T follicular helper cell (primary cell): ENCODE measurements at places on chromosomes 13 and 19.

DNA sequence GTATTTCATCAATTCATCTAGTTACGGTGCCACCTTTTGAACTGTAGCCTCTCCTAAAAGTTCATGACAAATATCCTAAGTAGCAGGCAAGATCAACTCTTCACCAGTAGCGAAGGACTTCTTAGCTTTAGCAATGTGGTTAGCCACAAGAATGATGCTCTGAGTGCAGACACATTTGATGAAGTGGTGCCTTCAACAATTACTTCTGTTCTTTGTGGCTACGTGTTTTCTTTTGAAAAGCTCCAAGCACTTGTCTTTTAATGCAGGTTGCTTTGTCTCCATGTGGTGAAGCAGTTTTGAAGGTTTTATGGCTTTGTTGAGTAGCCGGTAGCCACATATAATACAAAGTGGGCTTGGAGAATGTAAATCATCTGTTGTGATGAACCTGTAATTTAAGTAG, 194.7 kb downstream of the B3GLCT start:
- DNase-seq: no peak

GRCh38 chr19:49398001-49398615, 10.1 kb downstream of the KASH5 start:
- DNase-seq: no peak

DNA sequence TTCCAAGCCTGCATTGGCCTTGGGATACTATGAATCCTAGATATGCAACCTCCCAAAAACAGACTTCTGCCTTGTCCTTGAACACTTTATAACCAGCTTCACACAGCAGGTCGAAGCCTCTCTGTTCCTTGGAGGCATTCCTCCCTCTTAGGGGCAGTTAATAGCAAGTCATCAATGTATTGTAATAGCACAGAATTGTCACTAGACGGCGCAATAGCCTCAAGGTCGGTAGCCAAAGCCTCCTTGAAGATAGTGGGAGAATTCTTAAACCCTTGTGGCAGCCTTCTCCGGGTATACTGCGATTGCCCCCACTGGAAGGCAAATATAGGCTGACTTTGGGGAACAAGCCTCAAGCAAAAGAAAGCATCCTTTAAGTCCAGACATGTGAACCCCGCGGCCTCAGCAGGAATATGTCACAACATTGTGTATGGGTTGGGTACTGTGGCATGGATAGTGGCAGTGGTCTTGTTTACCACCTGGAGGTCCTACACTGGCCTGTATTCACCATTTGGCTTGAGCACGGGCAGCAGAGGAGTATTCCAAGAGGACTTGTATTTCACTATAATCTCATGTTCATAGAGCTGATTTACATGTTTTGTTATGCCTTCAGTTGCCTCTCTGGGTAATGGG, 61.1 kb downstream of the ZNF431 start:
- peak; percentile 7 for DNase-seq

GRCh38 chr19:16626796-16627192, 1.2 kb downstream of the MED26 start:
- no peak for DNase-seq

DNA sequence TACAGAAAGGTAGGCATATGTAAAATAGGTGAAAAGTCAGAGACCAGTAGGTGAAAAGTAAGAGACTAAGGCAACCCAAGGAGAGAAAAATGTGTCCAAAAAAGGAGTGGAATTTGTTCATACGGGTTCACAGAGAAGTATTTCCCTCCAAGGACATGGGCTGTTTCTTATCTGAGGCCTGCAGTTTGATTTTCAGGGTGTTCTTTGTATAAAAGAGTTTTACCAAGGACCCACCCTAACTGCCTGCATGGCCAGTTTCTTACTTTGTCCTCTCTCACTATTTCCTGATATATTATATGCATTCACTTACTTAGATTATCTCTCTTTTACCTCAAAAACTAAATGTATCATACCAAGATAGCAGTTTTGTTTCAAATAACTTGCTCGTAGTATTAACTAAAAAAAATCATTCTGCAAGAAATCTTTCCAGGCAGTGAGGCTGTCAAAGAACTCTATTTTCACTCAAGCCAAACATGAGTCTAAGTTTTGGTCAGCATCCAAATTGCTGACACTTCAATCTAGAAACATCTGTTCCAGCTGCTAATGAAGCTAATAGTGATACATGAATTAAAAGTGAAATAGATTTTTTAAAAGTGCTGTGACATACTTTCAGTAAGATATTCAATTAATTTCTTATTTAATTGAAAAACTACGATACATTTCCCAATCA, 141.4 kb upstream of the SGCG start:
- DNase-seq: no peak

DNA sequence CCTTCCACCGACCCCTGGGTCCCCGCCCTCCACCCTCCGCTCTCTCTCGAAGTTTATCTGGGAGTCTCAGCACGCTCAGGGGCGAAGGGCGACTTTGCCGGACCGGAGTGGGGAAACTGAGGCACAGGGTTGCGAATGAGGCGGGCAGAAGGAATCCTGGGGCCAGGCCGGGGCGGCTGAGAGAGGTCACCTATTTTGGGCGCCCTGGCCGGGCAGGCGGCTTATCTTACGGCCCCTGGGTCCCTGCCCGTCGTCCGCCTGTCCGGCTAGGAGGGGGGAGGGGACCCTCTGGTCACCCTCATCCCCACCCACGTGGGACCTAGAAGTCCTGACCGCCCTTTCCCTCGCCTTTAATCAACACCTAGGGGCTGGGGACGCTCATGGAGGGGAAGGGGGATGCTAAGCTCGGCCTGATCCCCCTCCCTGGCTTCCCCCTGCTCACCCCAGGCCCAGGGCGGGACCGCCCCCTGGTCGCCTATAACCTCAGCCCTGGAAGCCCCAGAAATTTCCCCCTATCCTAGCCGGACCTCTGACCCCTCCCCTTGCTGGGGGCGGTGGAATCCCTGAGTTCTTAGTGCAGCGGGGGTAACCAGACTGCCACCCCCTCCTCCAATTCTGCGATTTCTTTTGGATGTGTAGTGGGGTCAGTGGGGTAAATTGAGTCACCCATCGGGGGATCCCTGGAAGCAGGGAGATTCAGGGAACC, 556 bp downstream of the TRIP10 start:
- no peak for DNase-seq

DNA sequence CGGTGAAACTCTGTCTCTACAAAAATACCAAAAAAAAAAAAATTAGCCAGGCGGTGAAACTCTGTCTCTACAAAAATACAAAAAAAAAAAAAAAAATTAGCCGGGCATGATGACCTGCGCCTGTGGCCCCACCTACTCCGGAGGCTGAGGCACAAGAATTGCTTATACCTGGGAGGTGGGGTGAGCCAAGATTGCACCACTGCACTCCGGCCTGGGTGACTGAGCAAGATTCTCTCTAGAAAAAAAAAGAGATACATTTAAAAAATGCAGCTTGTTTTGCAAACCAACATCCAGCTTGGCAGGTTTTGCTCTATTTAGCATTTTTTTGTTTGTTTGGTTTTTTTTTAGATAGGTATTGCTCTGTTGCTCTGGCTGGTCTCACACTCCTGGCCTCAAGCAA, 6.7 kb upstream of the PGPEP1 start:
- no peak for DNase-seq

DNA sequence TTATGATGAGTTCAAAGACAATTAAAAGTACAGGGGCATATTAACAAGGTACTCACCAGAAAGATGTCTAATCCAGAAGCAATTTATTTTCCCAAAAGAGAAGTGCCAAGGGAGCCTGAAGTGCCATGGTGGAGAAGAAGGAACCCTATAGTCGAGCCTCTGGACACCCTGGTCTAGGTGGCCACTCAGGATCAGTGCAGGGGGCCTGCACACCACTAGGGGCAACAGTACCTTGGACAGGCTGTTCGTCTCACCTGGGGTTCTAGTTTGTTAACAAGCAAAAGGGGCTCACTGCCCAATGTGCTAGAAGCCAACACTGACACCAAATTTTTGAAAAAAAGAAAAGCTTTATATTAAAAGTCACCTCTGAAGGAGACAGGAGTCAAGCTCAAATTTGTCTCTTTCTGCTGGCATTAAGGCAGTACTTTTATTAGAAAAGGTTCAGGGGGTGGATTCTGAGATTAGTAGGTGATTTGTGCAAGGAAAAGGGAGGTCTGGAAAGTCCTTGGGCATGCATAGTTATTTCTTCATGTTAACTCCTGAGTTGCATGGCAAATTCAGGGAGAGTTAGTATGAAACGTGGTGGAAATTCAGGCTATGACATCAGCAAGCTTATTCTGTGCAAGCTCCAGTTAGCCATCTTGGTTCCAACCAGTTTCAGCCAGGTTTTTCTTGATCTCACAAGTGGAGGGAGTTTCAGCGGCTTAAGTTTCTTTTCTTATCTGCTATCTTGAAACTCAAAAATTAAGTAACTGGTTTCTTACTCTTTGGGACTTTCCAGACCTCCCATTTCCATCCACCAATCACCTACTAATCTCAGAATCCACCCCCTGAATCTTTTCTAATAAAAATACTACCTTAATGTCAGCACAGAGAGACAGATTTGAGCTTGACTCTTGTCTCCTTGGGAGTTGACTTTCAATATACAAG, 884 bp upstream of the CBY2 start:
- DNase-seq: no peak

DNA sequence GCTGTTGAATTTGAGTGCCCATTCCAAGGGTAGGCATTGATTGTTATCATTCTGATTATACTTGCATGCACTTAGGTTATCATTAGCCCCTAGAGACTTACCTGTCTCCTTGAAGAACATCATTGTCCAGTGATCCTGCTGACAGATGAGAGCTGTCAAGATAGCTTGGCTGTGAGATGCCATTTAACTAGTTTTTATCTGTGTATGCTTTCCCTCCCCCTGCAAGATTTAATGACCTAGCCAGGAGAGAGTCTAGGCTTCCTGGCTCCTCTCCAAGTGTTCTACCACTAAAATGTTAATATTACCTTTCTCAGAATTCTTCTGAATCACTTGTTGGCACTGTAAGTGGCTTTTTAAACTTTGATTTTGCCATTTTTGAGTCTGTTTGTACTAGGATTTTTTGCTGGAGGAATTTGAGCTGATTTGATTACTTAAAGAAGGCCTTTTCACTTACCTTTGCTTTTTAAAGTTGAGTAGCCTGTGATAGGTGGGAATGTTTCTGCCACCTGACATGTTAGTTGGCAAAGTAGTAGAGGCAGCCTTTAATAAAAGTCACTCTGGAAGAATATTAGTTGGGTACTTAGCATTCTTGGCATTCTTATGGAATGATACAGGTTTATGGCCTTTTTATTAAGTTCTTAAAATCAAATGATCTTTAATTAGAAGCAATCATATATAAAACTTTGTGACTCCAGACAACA, 41.1 kb downstream of the ARHGAP35 start:
- no peak for DNase-seq

GRCh38 chr19:19758164-19758563, 25.3 kb upstream of the ZNF14 start:
- no peak for DNase-seq

- no peak for DNase-seq
These were observed 1.0 kb downstream of the KDM4B start for GRCh38 chr19:4969772-4970531.

DNA sequence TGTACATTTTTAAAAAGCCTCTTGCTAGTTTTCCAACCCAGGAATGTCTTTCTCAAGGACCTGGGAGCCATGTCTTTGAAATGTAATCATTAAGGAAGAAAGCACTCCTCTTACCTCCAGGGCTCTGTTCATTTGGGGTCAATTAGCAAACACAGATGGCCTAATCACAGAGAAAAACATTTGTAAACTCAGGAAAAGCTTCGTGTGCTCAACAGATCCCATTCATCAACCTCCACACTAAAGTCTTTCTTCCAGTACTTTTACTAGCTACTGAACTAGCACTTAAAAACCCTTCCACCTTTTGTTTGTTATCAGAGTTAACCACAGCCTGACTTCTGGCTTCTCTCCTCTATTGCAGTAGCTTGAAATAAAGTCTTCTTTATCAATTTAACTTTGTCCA, 441.4 kb downstream of the PCDH20 start:
- no peak for DNase-seq

DNA sequence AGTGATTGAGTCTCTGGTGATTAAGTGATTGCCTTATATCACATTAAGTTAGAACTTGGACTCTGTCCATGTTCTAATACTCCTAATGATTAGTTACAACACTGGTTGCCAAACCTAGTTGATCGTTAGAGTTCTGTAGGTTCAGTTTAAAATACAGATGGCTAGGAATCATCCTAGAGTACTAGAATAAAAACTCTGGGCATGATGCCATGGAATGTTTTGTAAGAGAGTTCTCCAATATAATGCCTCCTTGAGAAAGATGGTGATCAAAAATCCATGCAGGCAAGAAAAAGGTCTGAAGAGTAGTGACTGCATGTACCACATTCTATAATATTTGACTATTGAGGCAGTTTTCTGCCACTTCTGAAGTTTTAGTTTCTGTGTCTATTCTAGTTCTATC, 176.3 kb downstream of the GPC5 start:
- no peak for DNase-seq

DNA sequence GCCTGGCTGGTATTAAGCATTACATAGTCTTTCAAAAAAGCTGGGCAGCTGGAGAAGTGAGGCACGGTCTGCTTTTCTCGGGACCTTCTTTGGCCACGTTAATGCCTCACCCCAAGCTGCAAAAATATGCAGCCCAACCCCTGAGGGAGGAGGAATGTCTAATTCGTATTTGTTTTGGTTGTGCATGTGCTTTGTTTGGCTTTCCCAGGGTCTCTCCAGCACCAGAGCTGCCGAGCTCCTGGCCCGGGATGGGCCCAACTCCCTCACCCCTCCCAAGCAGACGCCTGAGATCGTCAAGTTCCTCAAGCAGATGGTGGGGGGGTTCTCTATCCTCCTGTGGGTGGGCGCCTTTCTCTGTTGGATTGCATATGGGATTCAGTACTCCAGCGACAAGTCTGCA, 7.9 kb downstream of the ATP12A start:
- DNase-seq: no peak

- no peak for DNase-seq
These were observed 133.1 kb upstream of the RFC3 start for GRCh38 chr13:33684874-33685273.

GRCh38 chr13:101452519-101453485, at the start of gene ITGBL1:
TSS of gene ITGBL1 (plus strand) at chr13:101452675. CDS start at chr13:101452834, 159 bp downstream.
- DNase-seq: no peak

DNA sequence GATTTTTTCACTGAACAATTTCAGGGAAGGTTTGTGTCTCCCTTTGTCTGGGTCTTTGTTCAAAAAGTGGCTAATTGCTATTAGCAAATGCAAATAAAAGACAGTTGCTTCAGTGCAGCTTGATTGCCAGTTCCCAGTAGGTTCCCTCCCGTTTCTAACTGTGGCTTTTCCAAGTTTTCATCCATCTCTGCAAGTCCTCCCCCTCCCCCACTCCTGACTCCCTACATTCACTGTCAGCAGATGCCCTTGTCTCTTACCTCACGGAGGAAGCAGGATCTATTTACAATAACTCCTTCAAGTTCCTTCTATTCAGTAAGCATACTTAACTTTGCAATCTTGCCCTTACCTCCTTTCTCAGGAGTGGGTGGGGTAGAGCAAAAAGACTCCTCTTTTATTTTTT, 55.4 kb upstream of the SCEL start:
- no peak for DNase-seq

- no peak for DNase-seq
These were observed 135.7 kb downstream of the LMO7 start for GRCh38 chr13:75771818-75772217.

- DNase-seq: no peak
These were observed 385.4 kb upstream of the SLC10A2 start for GRCh38 chr13:103451656-103452055.

- no peak for DNase-seq
These were observed 6.5 kb downstream of the SOX1 start for GRCh38 chr13:112073245-112074138.

- DNase-seq: no peak
These were observed 4.0 kb upstream of the PNMA8B start for GRCh38 chr19:46499692-46500091.

- no peak for DNase-seq
These were observed 24.4 kb downstream of the PLA2G4C start for GRCh38 chr19:48085904-48086864.
